ENCODE measurements at places on chromosomes 3 and 15. TPM values are rescaled to one million over a fixed set of nuclear protein-coding genes. Genes with fewer than 3 reads are reported as not detected.

DNA sequence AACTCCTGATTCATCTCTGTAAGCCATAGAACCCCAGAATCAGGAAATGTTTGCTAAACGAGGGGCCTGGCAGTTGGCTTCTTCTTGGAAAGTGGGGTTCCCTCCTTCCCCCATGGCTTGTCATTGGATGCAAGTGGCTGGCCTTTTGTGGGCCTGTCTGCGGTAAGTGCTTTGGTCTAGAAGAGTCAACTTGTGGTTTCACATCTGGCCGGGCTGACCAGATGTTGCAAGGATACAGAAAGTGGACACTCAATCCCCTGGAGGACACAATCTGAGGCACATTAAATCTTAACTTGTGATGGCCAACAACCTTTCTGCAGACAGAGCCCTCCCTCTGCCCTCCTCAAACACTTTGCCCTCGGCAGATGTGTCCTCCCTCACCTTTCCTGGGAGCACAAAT, 1.1 kb downstream of the FAH start:
- no peak for DNase-seq

The FAN1 gene
- total RNA-seq: 2.8 TPM

DNA sequence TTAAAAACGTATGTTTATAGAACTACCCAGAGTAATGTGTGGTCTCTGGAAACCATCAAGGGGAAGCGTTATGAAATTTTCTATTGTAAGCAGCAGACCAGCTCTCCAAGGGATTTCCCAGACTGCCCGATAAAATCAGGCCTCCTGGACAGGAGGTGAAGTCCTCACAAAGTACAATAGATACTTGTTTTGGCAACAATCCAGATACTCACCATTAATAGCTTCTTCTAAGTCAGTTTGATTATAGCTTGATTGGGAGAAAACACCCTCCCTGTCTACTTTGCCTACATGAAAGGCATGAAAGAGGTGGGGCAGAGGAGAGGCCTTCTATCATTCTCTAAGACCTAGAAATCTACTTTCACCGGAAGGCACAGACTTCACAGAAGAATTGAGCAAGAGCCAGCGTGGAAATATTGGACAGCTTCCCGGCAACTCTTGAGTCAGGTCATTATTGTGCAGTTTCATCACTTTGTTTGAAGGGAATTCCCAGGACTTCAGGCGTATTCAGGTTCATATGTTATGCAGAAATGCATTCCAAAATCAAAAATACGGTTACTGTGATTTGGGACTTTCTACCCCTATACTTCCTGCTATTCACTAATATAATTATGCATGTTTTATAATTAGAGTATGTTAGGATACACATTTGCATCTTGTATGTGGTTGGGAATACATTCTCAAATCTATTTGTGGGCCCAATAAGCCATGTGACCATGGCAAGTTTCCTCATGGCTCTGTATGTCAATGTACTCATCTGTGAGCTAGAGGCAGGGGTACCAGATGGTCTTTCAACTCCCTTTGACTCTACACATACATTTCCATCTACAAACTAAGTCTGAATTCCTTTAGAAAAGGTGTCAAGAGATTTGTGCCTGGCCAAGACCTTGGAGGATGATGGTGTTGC, 103.5 kb downstream of the CD47 start:
- peak; percentile 88 for DNase-seq

The C3orf20 gene
- 0.03 TPM for total RNA-seq

DNA sequence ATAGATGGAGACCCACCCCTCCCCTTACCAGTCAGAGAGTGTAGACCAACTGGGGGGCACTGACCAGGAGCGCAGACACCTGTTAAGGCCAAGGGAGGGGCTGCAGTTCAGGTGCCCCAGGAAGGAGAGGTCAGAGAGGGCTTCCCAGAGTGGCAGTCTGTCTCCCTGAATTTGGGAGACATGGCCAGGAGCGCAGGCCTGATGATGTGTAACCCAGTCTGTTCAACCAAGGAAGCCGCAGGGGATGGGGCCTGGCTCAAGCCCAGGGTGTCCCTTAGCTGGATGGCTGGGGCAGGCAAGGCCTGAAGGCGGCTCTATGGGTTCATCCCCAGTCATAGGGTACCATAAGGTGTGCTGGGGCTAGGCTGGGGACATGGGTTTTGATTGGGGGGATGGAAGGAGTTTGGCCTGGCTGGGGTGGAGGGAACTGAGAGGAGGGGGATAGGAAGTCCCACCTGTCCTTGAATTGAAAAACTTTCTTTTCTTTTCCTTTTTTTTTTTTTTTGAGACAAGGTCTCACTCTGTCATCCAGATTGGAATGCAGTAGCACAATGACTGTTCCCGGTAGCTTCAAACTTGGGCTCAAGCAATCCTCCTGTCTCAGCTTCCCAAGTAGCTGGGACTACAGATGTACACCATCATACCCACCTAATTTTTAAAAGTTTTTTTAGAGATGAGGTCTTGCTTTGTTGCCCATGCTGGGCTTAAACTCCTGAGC, 75.7 kb downstream of the SMAD6 start:
- DNase-seq: no peak

DNA sequence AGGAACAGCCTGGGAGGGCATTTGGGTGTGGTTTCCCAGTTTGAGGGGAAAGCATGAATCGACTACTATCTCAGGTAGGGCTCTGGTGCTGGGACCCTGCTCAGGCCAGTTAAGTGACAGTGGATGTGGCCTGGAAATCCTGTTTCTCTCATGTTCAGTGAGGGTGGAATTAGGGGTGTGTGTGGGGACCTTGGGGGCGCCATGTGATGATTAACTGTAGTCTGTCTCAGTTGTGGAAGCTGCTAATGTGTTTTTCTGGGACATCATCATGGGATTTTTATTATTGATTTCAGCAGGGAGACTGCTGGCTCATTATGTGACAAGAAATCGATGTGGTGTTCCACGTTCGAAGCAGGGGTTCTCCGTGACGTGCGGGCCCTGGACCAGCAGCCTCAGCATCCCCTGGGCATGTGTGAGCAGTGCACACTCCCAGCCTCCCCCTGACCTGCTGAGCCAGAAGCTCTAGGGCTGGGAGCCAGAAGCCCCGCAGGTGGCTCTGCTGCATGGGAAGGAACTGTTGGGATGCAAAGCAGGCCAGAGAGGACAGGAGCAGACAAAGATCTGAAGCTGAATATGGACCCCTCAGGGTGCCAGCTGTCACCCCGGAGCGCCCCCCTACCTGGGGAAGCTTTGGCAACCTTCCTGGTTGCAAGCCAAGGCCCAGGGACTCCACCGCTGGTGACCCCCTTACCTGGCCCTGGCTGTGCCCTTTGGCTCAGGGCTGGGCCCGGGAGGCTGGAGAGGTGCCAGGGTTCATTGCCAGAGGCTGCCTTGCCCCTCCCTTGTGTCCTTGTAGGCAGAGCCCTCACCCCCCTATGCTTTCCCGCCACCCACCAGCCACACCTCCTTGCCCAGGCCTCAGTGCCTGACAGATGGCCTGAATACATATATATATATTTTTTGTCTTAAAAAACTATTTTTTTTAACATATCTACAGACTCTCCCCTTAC, 149.8 kb downstream of the APBA2 start:
- DNase-seq: no peak

DNA sequence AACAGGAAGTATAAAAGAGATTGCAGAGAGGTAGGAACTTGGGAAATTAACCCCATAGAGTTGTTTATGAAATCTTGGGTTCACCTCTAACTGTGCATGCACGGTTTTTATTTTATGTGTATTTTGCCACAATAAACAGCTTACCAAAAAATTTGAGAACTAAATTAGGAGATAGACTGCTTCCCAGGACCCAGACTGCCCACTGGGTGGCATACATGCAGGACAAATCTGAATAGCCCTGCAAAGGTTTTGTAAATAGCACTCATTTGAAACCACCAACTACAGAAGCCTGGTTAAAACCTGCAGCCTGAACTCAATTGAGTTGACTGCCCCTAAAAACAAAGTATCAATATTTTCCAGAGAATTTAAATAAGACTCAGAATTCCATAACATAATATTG, 96.4 kb upstream of the SLCO2A1 start:
- DNase-seq: no peak

DNA sequence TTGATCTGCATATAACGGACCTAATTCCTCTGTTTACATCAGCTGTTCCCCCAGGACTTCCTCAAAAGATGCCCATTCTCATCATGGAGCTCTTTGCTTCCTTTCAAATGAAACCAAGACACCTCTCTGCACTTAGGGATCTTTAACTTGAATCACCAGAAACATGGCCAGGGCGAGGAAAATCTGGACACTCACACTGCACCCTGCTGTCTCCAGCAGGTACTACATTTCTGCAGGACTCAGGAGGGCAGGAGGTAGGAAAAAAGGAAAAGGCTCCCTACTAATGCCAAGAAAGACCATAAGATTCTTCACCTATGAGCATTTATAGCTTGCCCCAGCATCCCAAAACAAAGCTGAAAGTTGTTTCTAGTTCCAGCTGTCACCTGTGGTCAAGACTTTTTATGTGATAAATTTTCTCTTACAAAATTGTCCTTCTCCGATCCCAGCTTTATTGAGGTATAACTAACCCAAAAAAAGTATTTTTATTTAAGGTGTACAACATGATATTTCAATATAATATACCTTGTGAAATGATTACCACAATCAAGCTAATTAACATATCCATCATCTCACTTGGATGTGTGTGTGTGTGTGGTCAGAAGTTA, 87.3 kb upstream of the C15orf61 start:
- DNase-seq: peak; percentile 31

DNA sequence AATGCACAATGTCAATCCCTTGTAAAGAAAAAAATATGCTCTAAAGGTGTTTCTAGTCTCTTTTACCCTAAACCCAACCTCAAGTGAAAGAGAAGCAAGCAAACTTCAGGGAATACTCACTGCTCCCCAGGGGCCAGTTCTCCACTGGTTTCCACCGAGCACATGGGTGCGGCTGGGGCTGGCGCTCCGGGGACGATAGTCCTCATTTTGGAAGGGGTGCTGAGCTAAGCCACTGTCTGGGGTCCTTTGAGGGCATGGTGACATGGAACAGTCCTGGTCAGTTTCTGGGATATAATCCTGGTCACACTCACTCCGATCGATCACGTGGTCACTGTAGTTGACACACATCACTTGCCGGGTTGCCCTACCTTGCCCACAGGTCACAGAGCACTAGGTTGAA, 86.0 kb downstream of the ADAMTS9 start:
- no peak for DNase-seq

- no peak for DNase-seq
These were observed 313.6 kb downstream of the FOXP1 start for GRCh38 chr3:71269906-71270305.

All from MG63 (cell line).